Renal pelvis (tissue), 12 donors: ENCODE measurements at places on chromosomes 12 and 14. TPM values are rescaled to one million over a fixed set of nuclear protein-coding genes. Genes with fewer than 3 reads are reported as not detected.

DNA sequence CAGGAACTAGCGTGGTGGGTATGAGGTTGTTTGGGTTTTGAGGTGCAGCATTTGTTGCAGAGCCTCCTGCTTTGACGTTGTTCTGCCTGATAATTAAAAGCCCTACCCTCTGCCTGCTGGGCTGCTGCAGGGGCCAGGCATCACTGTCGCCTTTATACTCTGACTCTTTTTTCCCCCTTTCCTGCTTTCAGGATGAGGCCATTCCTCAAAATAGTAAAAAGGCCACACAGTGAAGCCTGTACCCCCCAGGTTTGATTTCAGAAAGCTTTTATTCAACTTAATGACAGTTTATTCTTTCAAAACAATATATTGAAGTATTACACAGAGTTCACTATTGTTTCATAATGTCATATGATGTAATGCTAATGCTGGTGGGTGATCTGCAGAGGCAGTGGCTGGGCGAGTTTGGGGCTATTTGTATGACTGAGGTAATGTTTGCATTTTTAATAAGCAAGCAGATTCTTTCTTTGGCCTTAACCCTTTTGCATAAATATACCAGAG, 9.1 kb downstream of the BORCS5 start:
- no peak for DNase-seq

DNA sequence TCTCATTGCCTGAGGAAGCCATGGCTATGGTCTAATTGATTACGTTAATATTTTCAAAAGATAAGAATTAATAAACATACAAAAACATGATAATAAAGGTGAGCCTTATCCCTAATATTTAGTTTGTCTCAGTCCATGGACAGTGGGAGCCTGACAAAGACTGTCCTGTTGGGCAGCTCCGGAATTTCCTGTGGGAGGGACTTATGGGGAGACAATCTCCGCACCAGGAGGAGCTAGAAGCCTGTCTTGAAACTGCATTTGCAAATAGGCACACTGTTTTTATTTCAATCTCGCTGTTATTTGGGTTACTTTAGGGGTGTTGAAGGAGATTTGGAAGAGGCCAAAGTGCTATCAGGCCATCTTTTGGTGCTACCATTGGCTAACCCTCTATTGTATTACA, 50.8 kb upstream of the ZDHHC17 start:
- DNase-seq = no peak

DNA sequence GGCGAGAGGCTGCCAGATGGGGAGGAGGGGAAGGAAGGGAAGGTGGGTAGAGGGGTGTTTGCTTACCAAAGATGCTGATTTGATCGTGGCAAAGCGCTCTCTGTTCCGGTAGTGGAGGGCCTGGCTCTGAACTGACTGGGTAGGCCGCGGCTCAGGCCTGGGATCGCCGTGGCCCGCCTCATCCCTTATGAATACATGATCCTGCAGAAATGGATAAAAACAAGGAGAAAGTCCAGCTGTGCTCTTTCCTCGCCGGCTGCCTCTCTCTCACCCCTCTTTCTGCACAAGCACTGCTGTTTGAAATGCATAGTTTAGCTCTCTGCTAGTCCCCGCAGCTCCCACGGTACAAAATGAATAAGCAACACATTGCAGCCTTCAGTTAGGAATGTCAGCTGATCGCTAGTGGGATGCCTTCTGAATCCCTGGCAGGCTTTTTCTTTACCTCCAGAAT, 53.8 kb downstream of the PEBP1 start:
- DNase-seq = peak; percentile 47

DNA sequence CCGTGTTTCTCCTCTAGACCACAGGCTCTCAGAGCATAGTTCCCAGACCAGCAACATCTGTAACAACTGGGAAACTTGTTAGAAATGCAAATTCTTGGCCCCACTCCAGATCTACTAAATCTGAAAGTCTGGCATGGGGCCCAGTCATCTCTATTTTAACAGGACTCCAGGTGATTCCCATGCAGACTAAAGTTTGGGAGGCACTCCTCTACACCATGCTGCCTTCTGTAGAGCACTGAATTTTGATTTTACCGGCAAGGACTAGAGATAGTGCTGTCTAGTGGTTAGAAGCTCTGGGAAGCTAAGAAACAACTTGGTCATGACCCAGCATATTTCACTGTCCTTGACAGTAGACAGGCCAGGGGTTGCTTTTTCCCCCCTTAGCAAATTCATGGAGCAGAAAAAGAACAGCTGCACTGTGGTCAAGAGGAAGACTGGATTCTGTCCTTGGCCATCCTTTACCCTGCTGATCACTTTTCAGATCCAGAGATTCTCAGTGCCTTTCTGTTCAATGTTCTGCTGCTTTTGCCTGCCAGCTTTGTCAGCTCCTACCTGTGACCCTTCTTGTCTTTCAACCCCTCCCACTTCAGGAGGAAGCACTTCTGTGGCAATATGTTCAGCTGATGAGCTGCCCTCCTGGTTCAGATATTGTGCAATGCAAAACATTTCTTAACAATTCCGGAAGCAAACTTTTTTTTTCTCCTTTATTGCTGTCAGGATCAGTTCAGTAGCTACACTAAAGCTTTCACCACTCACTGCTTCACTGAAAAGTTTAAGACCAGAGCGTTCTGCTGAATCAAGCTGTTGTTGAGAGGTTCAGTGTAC, 133.8 kb upstream of the NUDT4 start:
- peak; percentile 56 for DNase-seq

- peak; percentile 80 for DNase-seq
Observed at GRCh38 chr12:94262228-94263010, 114.0 kb downstream of the PLXNC1 start.

DNA sequence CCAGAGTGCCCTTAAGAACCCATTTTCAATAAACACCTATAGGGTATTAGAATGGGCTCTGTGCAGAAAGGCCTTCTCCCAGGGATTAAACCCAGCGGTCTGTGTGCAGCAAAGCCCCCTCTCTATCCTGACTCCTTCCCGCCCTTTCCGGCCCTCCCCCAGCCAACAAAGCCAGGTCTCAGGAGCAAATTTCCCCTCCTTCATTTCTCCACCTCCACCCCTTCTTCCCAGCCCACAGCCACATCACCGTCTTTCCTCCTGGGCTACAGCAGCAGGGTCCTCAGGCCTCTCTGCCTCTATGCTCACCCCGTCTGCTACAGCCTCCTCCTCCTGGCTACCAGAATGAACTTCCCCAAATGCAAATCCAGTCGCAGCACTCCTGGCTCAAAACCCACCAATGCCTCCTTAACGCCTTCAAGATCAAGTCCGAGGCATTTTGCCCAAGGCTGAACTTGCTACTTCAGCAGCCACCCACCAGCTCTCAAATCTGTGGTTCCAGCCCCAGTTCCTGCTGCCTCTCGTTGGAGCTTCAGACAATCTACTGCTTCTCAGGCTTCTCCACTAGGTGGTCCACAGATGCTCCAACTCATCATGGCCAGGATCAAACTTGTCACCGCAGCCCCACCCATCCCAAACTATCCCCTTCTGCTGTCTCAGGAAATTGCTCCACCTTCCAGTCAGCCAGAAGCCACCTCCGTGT, 134.8 kb downstream of the BCL11B start:
- no peak for DNase-seq

- no peak for DNase-seq
Observed at GRCh38 chr12:110762891-110763290, 20.2 kb upstream of the PPP1CC start.

GRCh38 chr14:29757711-29758233, 169.9 kb downstream of the PRKD1 start:
- no peak for DNase-seq

- no peak for DNase-seq
Observed at GRCh38 chr14:43471595-43471994, 1035.5 kb downstream of the FSCB start.

- DNase-seq = no peak
Observed at GRCh38 chr14:70807898-70808415, 1.4 kb downstream of the MAP3K9 start.

DNA sequence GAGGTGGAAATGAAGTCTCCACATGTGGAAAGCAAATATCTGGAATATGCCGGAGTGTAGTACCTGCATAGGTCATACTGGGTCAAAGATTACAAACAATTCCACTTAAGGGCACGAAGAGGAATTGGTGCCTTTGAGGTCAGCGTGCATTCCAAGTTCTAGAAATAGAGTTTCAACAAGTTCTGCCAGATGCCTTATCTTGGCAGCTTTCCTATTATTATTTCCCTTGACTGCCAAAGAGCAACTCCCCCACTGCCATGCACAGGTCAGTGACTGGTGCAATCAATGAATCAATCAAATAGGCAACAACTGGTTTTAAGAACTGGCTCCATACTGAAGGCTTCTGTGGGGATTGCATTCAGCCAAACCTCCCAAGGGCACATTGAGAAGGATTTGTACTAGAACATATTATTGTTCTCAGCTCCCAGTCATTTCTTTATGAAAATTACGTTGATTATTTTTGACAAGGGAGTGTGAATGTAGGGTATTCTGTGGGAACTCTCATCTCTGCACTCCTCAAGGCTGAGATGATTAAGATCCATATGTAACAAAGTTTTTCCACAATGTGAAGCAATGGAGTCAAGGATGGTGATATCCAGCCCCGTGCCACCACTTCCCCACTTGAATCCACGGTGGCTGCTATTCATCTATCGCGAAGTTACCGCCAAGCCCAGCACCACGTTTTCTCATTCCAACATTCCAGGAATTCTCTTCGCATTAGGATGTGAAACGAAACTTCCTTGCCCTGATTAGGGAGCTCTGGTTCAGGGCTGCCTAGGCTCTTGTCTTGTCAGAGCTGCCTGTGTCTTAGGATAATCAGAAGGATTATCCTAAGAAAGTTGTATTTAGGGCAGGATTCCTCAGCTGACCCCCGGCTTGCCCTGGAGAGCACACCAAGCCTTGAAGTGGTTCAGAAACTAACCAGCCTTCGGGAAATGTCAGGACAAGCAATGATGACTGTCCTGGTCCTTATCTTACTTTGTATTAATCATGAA, 115.1 kb upstream of the PCED1B start:
- DNase-seq = no peak

DNA sequence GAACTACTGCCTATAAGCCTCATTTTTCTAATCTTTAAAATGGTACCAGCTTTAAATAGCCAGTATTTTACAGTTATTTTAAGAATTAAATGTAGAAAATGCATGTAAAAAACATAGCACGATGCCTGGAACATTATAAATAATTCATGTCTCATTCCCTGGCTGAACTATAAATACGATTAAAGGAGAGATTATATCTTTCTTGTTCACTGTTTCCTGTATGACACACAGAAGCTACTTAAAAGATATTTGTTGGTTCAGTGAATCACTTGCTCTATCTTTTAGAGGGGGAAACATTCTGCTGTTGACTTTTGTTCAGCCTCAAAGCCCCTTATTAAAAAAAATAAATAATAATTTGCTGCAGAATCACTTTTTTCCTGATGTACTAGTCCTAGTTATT, 406.9 kb downstream of the LRFN5 start:
- DNase-seq = no peak

- DNase-seq = no peak
Observed at GRCh38 chr14:96725232-96725631, 72.0 kb upstream of the VRK1 start.

DNA sequence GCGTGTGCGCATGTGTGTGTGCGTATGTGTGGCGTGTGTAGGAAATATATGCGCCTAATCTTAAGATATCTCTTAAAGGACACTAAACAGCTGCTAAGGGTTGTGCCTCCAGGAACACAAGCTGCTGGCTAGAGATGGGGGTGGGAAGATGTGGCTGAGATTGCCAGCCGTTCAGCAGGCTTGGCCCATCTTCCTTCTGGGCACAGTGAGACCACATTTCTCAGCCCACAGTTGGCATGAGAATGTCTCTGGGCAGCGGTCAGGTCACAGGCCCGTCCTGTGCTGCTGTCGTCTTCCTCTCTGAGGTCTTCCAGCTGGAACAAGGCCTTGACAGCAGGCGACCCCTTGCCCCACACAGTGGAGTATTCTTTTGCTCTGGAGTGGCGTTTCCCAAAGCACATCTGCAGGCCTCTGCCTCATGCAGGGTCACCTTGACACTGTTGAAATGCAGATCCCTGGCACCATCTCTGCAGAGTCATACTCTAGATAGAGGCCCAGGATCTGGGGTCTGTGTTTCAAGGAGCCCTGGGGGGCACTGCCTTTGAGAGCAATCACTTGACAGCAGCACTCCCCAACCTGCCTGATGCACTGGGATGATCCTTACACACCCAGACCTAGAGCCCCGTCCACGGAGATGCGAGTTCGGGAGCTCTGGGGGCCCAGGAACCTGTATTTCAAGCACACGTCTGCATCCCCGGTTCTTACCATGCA, 335.5 kb upstream of the SFSWAP start:
- DNase-seq = no peak

DNA sequence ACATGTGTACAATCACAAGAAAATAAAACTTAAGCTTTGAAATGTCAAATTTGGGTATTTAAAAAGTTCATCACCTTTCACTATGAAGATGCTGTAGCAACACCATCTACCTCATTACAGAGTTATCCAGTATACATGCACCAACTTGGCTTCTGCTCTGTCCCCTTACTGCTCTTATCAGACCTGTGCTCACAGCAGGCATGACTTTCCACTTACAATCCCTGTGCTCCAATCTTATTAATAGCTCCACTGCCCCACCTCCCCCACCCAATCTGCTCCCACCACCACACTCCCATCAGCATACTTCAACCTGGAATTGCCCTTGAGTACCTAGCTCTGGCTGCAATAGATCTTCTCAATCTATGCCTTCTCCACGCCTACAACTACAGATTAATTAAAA, 13.3 kb downstream of the GALC start:
- no peak for DNase-seq

GRCh38 chr14:102893452-102893851, 29.0 kb upstream of the AMN start:
- DNase-seq = peak; percentile 10

- no peak for DNase-seq
Observed at GRCh38 chr12:85275374-85275773, 4.6 kb upstream of the ALX1 start.

DNA sequence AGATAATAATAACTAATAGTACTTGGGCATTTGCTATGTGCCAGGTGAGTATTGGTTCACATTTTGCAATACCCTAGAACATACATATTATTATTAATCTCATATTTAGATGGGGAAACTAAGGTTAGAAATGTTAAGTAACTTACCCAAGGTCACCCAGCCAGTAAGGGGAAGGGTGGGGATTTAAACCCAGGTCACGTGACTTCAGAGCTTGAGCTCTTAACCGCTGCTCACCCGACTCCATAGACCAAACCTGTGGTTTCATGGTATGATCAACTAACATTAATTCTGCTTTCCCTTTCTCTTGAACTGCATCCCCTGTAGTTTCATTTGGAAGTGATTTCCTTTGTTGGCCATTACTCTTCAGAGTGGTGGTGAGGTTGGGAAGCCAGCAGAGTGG, 242.3 kb downstream of the NRXN3 start:
- no peak for DNase-seq

The C14orf132 gene
- polyA plus RNA-seq = 32.2 TPM

The MUCL1 gene
- polyA plus RNA-seq = not detected

The KCNK10 gene
- 0.18 TPM for polyA plus RNA-seq

The RIMBP2 gene
- 24.9 TPM for polyA plus RNA-seq

The TCTN2 gene
- polyA plus RNA-seq = 34.1 TPM

The NANOG gene
- polyA plus RNA-seq = 0.09 TPM

The HOXC10 gene
- 61.0 TPM for polyA plus RNA-seq

The CLEC1A gene
- polyA plus RNA-seq = 2.5 TPM

The NTF3 gene
- polyA plus RNA-seq = 4.5 TPM

The CD163 gene
- polyA plus RNA-seq = 8.4 TPM

The TMTC3 gene
- polyA plus RNA-seq = 24.2 TPM

The MYF5 gene
- polyA plus RNA-seq = 0.18 TPM

The IL26 gene
- not detected for polyA plus RNA-seq
